Right ventricle myocardium inferior (tissue), 1 donor: ENCODE measurements at places on chromosomes 13 and 19. TPM values are rescaled to one million over a fixed set of nuclear protein-coding genes. Genes with fewer than 3 reads are reported as not detected.

The EXOSC5 gene
- 17.1 TPM for total RNA-seq

The ZNF471 gene
- 5.2 TPM for total RNA-seq

- no peak for DNase-seq
Observed at GRCh38 chr13:101757446-101758039, 305.1 kb downstream of the ITGBL1 start.

The TNNI3 gene
- total RNA-seq, result 4,708 TPM

The ANKRD24 gene
- total RNA-seq, result 0.19 TPM

GRCh38 chr13:33109271-33109697, 93.1 kb downstream of the KL start:
- no peak for DNase-seq

- DNase-seq, result peak; percentile 73
Observed at GRCh38 chr19:17757125-17757524, 5.8 kb downstream of the FCHO1 start.

DNA sequence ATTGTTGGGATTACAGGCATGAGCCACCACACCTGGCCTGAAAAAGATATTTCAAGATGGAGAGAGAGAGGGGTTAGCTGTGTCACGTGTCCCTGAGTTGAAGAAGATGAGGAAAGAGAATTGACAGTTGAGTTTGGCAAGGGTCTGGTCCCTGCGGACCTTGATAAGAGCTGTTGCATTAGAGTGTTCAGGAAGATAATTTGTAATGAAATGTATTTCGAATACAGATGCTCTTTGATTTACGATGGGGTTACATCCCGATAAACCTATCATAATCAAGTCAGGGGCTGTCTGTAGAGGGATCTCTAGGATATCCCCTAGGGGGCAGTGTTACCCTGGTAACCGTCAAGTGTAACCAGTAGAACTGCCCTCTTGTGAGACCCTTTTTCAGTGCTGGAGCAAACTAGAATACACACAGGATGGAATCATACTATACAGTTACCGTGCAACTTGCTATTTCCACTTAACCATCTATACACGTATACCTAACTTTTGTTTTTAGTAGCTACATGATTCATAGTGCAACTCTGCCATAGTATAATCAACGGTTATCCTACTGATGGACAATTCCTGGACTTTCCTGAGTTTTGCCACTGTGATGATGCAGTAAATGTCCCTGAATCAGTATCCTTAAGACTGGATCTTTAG, 1.5 kb upstream of the ELOF1 start:
- DNase-seq, result no peak

- no peak for DNase-seq
Observed at GRCh38 chr19:9329999-9330398, 6.0 kb downstream of the ZNF559 start.

DNA sequence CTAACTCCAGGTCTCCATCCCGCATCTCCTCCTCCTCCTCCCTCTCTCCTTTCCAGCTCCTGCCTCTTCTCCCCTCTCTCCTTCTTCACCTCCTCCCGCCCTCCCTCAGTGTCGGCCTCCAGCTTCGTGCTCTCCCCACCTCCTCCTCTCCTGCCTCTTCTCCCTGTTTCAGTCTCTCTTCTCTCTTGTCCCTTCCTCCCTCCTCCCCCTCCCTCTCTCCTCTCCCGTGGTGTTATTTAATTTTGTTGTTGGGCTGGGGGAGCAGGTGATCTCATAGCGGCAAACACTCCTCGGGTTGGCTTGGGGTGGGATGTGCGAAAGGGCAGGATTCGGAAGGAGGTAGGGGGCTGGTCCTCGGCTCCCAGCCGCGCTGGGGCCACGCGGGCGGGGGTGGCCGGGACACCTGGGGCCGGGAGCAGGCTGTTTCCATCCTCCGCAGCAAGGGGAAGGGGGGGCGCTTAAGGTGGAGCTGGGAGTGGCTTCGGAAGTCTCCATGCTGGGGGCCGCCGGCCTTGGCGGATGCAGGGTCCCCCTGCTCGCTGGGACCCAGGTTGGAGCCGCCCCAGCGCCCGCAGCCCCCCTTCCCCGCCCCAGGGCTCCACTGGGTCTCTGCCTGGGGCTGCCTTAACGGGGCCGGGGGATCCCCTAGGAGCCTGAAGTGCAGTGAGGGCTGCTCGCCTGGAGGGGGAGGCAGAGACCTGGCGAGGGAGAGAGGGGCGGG, at the start of gene CA11:
Gene CA11, minus strand, starts transcription at position 187 of the 721 bp plus-strand sequence. CDS start 555 bp downstream, outside the sequence.
- DNase-seq, result peak; percentile 87

GRCh38 chr19:46766569-46767317, 20.5 kb upstream of the STRN4 start:
- DNase-seq, result peak; percentile 82

DNA sequence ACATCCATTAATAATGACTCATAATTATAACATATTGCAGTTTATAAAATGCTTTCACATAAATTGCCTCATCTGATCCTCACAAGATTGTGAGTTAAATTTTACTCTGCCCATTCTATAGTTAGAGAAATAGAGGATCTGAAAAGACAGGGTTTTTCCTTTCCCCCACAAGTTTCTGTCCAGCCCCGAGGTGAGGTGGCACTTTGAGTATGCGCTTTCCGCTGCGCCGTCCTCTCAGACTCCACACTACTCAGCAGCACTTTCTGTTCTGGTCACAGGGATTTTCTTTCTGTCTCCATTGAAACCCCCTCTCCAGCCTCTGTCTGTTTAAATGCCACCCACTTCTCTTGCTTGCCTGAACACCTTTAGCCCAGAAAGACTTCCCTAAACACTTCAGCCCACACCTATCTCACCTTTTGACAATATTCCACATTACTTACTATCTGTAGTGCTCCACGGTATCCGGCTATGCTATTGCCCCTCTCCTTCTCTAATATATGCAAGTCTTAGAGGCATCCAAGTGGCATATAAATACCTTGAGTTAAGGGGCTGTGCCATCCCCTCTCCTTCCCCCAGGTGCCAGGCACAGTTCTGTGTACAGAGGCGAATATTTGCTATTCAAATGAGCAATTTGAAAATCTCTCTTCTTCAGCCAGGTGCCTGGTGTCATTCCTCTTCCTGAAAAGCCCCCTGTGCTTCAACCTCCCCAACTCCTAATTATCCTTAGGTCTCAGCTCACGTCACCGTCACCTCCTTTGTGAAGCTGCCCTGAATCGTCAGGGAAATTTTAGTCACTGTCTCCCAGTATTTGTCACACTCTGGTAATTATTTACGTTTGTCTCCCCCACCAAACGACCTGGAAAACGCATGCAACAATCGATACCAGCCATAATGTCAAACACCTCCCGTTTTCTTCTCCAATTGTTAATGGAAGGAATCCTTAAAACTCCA, 268.7 kb downstream of the NHLRC3 start:
- DNase-seq, result no peak

- no peak for DNase-seq
Observed at GRCh38 chr13:24275041-24275440, 34.3 kb upstream of the C1QTNF9 start.

GRCh38 chr19:4596033-4596904, 36.8 kb upstream of the SEMA6B start:
- no peak for DNase-seq

GRCh38 chr13:48429886-48430285, 17.0 kb upstream of the LPAR6 start:
- DNase-seq, result no peak

- DNase-seq, result no peak
Observed at GRCh38 chr13:80012251-80012650, 328.7 kb downstream of the SPRY2 start.

DNA sequence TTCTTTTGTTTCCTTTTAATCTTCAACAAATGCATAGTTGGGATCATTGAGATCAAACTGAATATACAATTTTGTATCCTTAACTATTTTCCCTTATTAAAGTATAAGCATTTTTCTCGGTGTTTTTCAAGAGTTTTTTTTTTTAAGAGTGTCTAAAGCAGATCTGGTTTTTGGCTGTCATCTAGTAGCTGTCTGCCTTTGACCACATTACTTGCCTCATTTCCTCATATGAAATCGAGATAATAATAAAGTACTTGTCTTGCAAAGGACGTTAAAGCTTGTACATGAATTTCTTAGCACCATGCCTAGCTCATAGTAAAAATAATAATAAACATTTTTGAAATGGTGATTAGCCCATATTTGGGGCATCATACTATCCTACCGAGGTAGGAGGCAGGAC, 121.2 kb downstream of the PDS5B start:
- DNase-seq, result no peak

The PSMD8 gene
- total RNA-seq, result 280 TPM
